SK-MEL-5 (cell line): ENCODE measurements at places on chromosomes 13 and 19.

DNA sequence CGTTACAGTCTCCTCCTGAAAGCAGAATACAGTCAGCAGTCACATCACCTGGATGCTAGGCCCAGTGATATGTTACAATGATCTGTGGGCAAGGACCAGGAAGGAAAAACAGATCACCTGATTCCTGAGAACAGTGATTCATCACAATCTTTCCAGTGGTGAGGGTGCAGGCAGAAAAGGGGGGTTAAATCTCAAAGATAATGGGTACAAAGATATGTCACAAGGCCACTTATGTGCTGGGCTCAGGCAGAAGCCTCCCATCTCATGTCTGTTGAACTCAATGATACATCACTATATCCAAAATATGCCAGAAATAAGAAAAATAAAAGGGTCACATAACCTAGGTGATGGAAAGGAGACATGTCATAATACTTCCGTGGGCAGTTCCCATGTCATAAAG is 10.8 kb upstream of the ZNF91 start:
- no peak for DNase-seq

DNA sequence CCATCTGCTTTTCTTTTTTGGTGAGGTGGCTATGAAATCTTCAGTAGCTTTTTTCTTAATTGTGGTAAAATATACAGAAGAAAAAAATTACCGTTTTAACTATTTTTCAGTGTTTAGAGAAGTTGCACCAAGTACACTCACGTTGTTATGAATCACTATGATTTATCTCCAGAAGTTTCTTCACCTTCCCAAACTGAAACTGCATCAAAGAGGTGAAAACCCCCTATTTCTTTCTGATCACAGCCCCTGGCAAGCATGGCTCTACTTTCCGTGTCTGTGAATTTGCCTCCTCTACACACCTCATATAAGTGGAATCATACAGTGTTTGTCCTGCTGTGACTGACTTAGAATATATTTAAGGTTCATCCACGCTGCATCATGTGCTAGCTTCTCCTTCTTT is 15.6 kb upstream of the SIGLEC10 start:
- DNase-seq = no peak

- DNase-seq = no peak
Observed at GRCh38 chr19:55646889-55647731, 902 bp upstream of the CCDC106 start.

- no peak for DNase-seq
Observed at GRCh38 chr13:29918845-29919244, 68.4 kb upstream of the UBL3 start.

DNA sequence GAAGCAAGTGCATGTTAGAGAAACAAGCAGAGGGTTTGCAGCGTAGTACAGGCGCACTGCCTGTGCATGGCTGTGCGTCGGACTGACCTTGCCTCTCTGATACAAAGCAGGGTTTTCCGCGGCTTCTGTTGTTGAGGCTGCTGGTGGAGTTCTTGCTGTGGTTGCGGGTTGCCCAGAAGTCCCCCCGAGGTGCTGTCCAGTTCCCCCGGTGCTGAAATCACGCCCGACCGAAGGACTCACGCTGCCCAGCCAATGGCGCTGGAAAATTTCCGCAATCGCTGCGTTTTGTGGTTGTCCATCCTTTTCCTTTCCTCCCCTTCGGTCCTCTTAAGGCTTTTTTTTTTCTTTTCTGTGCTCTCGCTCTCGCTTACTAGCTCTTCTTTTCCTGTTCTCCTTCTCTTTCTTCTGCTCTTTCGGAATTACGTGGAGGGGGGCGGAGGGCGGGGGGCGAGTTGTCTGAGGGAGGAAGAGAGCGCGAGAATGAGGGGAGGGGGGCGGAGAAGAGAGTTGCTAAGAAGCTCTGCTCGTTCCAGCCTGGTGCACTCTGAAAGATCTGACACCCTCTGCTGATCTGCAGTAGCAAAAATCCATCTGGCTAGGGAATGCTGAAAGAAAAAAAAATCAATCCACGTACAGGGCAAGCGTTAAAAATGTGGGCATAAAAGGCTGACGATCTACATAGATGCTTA is at the start of gene SLITRK1:
Gene SLITRK1 (minus strand): TSS at position 558 of the 689 bp plus-strand sequence. CDS start 967 bp downstream, outside the sequence.
- peak; percentile 64 for DNase-seq

- peak; percentile 91 for DNase-seq
Observed at GRCh38 chr13:27374650-27375049, 49.8 kb upstream of the GTF3A start.
